ENCODE measurements at places on chromosomes 11 and 22. TPM values are rescaled to one million over a fixed set of nuclear protein-coding genes. Genes with fewer than 3 reads are reported as not detected.

DNA sequence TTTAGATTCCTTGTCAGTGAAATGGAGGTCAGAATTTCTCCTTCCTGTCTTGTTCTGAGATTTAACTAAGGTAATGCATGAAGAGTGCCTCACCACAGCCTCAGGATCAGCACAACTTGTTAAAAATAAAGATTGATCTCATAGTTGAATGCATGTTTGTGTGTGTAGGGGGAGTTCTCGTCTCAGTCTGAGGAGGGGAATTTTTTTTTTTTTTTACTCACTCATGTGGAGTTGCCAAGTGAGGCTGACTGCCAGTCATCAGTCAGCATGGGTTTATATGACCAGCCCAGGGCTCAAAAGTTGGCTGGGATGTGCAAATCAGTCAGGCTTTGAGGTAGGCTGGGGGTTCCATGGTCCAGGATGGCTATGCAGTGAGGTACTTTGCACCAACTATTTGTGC, 113.2 kb downstream of the FANCF start:
- no peak for DNase-seq

The CHST1 gene
- total RNA-seq, result not detected

The LMF2 gene
- total RNA-seq, result 64.8 TPM

GRCh38 chr22:50281957-50282356, 11.8 kb upstream of the MAPK11 start:
- DNase-seq, result no peak

The DRG1 gene
- 126 TPM for total RNA-seq

DNA sequence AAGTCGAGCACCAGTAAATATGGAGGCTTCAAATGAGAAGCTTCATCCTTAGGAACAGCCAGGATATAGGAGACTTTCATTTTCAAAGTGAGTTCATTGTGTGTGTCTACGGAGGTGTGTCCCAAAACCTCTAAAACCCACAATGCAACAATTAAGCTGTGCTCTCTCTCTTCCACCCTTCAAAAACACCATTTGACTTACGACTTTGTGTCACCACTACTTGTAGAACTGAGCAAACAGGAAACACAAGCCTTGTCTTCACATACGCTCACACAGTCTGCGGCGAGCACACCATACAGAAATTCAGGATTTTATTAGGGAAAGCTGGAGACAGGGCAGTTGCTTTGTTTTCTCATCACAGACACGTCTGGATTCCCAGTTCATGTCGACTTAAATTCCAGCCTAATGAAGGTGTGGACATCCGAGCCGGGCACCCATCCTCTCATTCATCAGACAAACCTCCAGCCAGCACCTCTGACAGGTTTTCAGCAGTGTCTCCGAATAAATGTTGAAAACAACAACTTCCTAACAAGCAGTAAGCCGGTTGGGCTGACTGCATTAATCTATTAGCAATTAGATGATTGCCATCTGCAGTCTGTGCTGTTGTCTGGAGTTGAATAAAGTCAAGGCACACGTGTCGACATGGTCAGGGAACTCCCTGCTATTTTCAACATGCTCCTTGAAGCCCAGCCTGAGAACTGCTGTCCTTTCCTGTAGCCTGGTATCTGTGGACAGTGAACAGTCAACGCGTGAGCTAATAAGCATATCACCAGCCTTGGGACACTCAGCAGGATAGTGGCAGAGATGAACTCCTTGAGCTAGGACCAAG, 1411.1 kb downstream of the BRD1 start:
- no peak for DNase-seq

GRCh38 chr11:41237382-41237781, 222.1 kb downstream of the LRRC4C start:
- no peak for DNase-seq

All from activated T-cell treated with anti-CD3 and anti-CD28 coated beads, Interleukin-2, amount 50 U/mL, for 72 hours (primary cell).